ENCODE measurements at places on chromosomes 11 and 22.

- DNase-seq, result no peak
These were observed 15.9 kb downstream of the FBLN1 start for GRCh38 chr22:45518580-45518991.

GRCh38 chr11:115894176-115894575 is 390.0 kb upstream of the CADM1 start:
- no peak for DNase-seq

DNA sequence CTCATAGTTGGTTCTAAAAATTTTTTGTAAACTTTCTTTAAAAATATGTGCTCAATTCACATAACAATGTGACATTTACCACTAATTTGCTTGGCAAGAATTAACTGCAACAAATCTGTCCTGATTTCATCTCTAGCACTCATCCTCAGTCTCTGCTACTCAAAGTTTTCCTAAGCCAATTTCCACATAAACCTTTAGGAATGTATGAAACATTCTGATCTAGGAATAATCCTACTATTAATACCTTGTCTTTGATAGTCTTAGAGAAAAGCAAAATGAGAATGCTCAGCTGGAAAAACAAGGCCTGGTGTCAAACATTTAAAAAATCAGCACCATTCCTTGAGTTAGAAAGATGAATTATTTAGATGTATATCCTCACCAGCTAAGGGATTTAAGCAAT is 114.3 kb downstream of the CD44 start:
- no peak for DNase-seq

- DNase-seq, result no peak
These were observed 12.9 kb upstream of the CRKL start for GRCh38 chr22:20904008-20904979.

DNA sequence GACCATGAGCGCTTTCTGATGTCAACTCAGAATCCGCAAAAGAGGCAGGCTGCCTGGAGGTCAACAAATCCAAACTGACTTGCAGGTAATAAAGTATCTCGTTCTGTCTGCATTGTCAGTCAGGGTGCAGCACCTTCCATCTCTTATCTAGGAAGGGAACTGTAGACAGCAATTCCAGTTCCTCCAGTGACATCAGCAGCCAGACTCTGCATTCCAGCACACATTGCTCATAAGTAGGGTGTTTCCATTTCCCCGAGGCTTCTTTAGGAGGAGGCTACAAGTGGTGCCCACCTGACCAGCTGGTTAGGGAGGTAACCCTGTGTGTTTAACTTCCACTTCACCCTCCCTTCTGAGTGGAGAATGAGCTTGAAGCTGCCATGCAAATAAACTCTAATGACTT is 53.3 kb downstream of the NTM start:
- DNase-seq, result no peak

All from D341Med (cell line).